ENCODE measurements at places on chromosomes 3 and 15.

GRCh38 chr3:45557471-45557870 lies 37.1 kb upstream of the LIMD1 start:
- no peaks in the 10 kb centered on the region for H3K4me1 ChIP-seq
- no peaks in the 10 kb centered on the region for H3K36me3 ChIP-seq
- H3K27me3 ChIP-seq = no peaks in the 10 kb centered on the region
- no peak for DNase-seq
- H3K4me3 ChIP-seq = no peak overlapping the region

DNA sequence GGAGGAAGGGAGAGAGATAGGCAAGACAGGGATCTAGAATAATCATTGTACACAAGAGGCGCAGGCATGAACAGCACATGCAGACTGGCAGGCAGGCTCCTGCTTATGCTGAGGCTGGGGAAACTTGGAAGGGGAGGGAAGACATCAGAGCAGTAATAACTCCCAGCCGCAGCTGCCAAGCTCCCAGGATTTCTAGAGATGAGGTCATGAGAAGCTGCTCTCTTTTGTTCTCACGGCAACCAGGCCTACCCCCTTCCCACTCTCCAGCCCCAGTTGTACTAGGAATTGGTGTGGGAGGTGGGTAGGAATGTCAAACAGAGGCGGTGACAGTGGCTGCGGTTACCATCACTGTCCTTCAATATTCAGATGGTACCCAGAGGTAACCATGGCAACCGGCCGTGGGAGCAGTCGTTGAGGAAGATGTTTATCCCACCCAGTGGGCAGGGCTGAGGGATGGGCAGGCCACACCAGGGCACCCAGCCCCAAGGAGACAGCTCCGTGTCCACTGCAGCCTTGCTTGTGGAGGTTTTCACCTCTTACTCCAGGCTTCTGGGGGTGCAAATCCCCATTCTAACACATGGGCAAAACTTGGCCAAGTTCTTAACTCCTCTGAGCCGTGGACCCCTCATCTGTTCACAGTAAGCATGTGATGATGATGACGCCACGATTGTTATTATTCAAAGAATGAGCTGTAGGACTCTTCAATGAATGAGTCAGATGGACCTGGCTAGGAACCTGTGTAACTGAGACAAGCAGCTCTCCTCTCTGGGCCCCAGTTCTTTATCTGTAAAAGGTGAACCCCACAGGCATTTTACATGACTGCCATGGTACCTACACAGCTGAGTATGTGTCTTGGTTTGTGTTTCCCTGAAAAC lies 360.8 kb upstream of the PROK2 start:
- no peak overlapping the region for H3K27ac ChIP-seq
- H3K4me1 ChIP-seq = peaks cover 10% of the 10 kb centered on the region
- no peak overlapping the region for H3K4me3 ChIP-seq
- H3K27me3 ChIP-seq = peaks cover 1% of the 10 kb centered on the region
- DNase-seq = no peak

GRCh38 chr3:185824051-185825005 lies 514 bp downstream of the IGF2BP2 start:
- peaks cover 9% of the 10 kb centered on the region for H3K4me1 ChIP-seq
- peak; percentile 32 for DNase-seq
- H3K4me3 ChIP-seq = peak overlapping the region; percentile 62
- H3K36me3 ChIP-seq = no peaks in the 10 kb centered on the region
- no peak overlapping the region for H3K27ac ChIP-seq

DNA sequence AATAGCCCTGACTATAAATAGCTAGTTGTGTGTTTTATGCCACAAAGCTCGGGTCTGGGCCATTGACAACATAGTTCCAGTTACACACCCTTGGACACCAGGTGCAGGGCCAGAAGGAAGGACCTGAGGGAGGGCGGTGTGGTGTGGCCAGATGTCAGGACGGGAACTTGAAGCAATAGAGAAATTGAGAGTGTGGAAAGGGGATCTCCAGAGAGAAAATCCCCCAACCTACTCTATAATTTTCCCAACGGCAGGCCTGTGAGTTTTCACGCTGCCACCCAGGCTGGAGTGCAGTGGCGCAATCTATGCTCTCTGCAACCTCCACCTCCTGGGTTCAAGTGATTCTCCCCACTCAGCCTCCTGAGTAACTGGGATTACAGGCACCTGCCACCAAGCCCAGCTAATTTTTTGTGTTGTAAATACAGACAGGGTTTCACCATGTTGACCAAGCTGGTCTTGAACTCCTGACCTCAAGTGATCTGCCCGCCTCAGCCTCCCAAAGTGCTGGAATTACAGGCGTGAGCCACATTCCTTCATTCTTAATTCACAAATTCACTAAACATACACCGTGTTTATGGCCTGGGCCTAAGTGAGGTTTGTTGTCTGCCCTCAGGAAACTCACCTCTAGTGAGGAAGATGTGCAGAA lies 70.8 kb upstream of the KLF13 start:
- H3K27ac ChIP-seq = no peak overlapping the region
- no peak overlapping the region for H3K4me3 ChIP-seq
- no peaks in the 10 kb centered on the region for H3K27me3 ChIP-seq
- H3K36me3 ChIP-seq = no peaks in the 10 kb centered on the region
- H3K4me1 ChIP-seq = peaks cover 9% of the 10 kb centered on the region
- no peak for DNase-seq

- peaks cover 10% of the 10 kb centered on the region for H3K4me1 ChIP-seq
- no peak overlapping the region for H3K4me3 ChIP-seq
- no peak for DNase-seq
- H3K27ac ChIP-seq = no peak overlapping the region
- H3K36me3 ChIP-seq = peaks cover 8% of the 10 kb centered on the region
These were observed 230.0 kb upstream of the ST8SIA2 start for GRCh38 chr15:92163641-92164040.

GRCh38 chr3:195808741-195809290 lies 2.9 kb downstream of the MUC4 start:
- DNase-seq = no peak
- peaks cover 19% of the 10 kb centered on the region for H3K4me1 ChIP-seq
- no peaks in the 10 kb centered on the region for H3K36me3 ChIP-seq
- H3K27ac ChIP-seq = no peak overlapping the region
- H3K27me3 ChIP-seq = peaks cover 8% of the 10 kb centered on the region

DNA sequence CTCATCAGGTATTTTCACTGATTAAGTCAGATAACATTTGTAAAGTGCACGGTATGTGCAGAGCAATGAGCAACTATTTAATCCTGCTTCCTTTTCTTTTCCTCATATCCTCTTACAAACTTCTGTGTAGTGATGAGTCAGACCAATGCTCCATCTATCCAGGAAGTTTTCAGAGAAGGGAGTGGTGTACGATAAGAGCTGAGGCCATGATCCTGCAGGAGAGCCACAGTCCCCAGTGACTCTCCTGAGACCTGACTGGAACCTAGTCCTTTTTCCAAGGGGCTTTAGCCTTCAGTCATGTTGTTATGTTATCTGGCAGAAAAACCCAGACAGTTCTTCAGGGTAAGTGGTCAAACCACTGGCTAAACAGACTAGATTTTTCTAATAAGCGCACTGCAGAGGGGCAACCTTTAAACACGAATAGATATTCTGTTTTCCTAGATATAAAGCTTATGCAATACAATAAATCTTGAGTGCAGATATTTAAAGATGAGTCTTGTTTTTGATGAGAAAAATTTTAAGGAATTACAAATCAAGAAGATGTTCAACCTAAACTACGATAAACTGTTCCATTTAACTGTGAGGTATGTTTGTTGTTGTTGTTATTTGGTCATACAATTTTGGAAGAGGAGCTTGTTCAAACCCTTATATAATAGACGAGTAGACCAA lies 110.5 kb upstream of the RAP2B start:
- DNase-seq = no peak
- no peaks in the 10 kb centered on the region for H3K4me1 ChIP-seq
- H3K36me3 ChIP-seq = no peaks in the 10 kb centered on the region
- H3K4me3 ChIP-seq = no peak overlapping the region
- no peak overlapping the region for H3K27ac ChIP-seq

DNA sequence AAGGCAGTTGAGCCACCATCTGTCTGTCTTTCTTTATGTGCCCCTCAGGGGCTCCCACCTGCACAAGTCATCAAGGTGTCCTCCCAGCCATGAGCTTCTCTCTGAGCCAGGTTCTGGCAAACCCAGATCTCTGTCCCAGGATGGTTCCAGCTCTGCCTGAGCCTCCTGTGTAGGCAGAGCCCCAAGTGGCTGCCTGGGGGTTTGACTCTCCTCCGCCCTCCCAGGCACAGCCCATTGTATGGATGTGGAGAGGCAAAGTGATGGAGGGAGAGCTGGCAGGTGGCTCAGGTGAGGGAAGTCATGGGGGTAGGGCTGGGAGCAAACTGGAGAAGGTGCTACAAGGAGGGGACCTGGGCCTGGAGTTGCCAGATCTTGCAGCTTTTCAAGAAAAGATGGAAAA lies 56.9 kb downstream of the GRIP2 start:
- no peaks in the 10 kb centered on the region for H3K4me1 ChIP-seq
- no peaks in the 10 kb centered on the region for H3K27me3 ChIP-seq
- H3K4me3 ChIP-seq = no peak overlapping the region
- peaks cover 37% of the 10 kb centered on the region for H3K36me3 ChIP-seq
- no peak for DNase-seq

GRCh38 chr3:150744919-150745211 lies 18.1 kb downstream of the SIAH2 start:
- no peak overlapping the region for H3K4me3 ChIP-seq
- H3K27me3 ChIP-seq = no peaks in the 10 kb centered on the region
- DNase-seq = no peak
- H3K4me1 ChIP-seq = peaks cover 92% of the 10 kb centered on the region

DNA sequence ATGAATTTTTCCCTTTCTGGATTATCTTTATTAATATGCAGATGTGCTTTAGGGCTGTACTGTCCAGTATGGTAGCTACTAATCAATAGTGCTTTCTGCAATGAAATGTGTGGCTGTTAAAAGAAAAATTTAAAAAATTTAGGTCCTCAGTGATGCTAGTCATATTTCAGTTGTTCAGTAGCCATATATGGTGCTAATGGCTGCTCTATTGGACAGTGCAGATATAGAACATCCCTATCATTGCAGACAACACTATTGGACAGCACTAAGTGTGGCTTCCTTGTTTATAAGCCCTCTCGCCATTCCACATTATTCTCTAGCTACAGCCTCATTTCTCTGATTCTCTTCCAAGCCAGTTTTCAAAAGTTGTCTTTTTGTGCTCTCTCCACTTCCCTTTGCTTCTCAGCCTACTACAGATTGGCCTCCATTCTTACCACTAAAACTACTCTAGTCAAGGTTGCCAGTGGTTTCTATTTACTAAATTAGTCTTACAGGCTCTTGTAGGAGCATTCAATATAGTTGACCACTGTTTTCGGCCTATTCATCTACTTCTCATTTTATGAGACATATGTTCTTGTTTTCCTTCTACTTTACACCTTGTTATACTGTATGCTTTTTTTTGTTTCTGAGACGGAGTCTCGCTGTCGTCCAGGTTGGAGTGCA lies 9.5 kb downstream of the MAPK6 start:
- no peak for DNase-seq
- no peaks in the 10 kb centered on the region for H3K27me3 ChIP-seq
- H3K36me3 ChIP-seq = peaks cover 17% of the 10 kb centered on the region
- H3K4me1 ChIP-seq = peaks cover 38% of the 10 kb centered on the region
- H3K4me3 ChIP-seq = no peak overlapping the region

- no peak for DNase-seq
- H3K27me3 ChIP-seq = no peaks in the 10 kb centered on the region
- no peaks in the 10 kb centered on the region for H3K4me1 ChIP-seq
- H3K4me3 ChIP-seq = no peak overlapping the region
These were observed 25.5 kb downstream of the EIF2AK4 start for GRCh38 chr15:39959411-39959810.

GRCh38 chr3:87004883-87005282 lies 13.9 kb upstream of the VGLL3 start:
- no peaks in the 10 kb centered on the region for H3K4me1 ChIP-seq
- H3K27ac ChIP-seq = no peak overlapping the region
- no peaks in the 10 kb centered on the region for H3K27me3 ChIP-seq
- H3K4me3 ChIP-seq = no peak overlapping the region
- DNase-seq = no peak

DNA sequence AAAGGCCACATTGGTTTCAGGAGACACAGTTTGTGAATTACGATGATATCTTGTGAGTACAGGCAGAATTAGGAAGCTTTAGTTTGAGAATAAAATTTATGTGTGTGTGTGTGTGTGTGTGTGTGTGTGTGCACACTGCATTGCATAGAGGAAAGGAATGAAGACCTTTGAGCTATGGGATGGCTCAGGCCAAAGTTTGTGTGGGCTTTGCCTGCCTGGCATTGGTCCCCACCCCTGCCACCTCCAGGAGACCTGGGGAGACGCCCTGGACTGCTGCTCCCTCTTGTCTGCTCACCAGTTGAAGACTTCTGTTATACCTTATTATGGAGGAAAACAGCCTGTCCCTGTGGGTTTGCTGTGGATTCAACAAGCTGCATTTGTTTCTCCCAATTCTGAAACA lies 37.2 kb downstream of the TIGIT start:
- H3K27ac ChIP-seq = peak overlapping the region; percentile 93
- no peaks in the 10 kb centered on the region for H3K27me3 ChIP-seq
- peaks cover 91% of the 10 kb centered on the region for H3K4me1 ChIP-seq

- no peaks in the 10 kb centered on the region for H3K27me3 ChIP-seq
- peaks cover 48% of the 10 kb centered on the region for H3K36me3 ChIP-seq
These were observed 54.8 kb downstream of the ZBTB38 start for GRCh38 chr3:141422961-141423582.

- H3K27me3 ChIP-seq = no peaks in the 10 kb centered on the region
- H3K27ac ChIP-seq = no peak overlapping the region
These were observed 18.3 kb downstream of the SLCO3A1 start for GRCh38 chr15:91871837-91872236.

GRCh38 chr3:156323466-156323865 lies 203.1 kb downstream of the KCNAB1 start:
- no peak overlapping the region for H3K4me3 ChIP-seq
- H3K27ac ChIP-seq = no peak overlapping the region
- H3K36me3 ChIP-seq = no peaks in the 10 kb centered on the region

- H3K36me3 ChIP-seq = no peaks in the 10 kb centered on the region
- DNase-seq = no peak
- H3K4me1 ChIP-seq = no peaks in the 10 kb centered on the region
- H3K27me3 ChIP-seq = no peaks in the 10 kb centered on the region
- H3K4me3 ChIP-seq = no peak overlapping the region
These were observed 186.0 kb downstream of the UBE2E2 start for GRCh38 chr3:23389089-23389488.

GRCh38 chr15:94893091-94893490 lies 661.7 kb downstream of the MCTP2 start:
- no peaks in the 10 kb centered on the region for H3K36me3 ChIP-seq
- H3K27me3 ChIP-seq = no peaks in the 10 kb centered on the region
- no peak for DNase-seq
- H3K27ac ChIP-seq = no peak overlapping the region
- no peaks in the 10 kb centered on the region for H3K4me1 ChIP-seq
